CD8-positive, alpha-beta memory T cell (primary cell): ENCODE measurements at places on chromosomes 3 and 15.

- no peaks in the 10 kb centered on the region for H3K27me3 ChIP-seq
- H3K4me1 ChIP-seq = no peaks in the 10 kb centered on the region
- H3K36me3 ChIP-seq = no peaks in the 10 kb centered on the region
- DNase-seq = no peak
- no peak overlapping the region for H3K27ac ChIP-seq
Observed at GRCh38 chr3:142597906-142598305, 1.7 kb downstream of the PLS1 start.

DNA sequence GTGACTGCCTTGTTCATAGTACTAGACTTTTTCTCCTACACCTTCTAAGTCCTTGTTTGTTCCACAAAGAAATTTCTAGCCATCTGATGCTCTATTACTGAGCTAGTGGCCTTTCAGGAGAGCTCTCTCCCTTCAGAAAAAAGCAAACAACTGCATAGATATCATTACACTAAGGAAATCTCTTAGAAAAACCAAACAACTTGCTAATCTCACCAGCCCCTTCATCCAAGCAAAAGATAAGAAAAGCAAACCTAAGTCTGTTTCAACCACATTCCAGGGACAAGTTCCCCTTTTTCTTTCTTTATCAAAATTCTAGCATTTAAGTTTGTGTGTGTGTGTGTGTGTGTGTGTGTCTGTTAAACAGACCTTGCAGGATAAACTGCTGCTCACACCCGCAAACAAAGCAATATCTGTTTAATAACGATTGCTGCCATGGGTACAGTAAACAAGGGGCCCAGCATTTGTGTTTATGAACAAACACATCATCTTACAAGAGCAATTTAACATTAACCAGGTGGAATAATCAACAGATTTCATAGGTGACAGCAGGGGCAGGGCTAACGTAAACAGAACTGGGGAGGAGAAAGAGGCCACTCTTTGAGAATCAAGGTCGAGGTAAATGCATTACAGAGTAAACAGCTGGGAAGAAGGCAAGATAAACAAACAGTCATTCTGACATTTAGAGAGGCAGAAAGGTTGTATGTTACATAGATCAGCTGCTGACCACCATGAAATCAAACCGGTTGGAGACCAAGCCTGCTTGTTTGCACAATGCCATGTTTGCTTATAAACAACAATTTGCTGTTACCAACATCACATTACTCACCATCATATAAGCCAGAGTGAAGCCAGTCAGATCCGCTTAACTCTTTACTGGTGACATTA lies 375.1 kb downstream of the FOXP1 start:
- H3K27ac ChIP-seq = no peak overlapping the region
- peaks cover 45% of the 10 kb centered on the region for H3K4me1 ChIP-seq
- no peak for DNase-seq
- H3K27me3 ChIP-seq = no peaks in the 10 kb centered on the region

DNA sequence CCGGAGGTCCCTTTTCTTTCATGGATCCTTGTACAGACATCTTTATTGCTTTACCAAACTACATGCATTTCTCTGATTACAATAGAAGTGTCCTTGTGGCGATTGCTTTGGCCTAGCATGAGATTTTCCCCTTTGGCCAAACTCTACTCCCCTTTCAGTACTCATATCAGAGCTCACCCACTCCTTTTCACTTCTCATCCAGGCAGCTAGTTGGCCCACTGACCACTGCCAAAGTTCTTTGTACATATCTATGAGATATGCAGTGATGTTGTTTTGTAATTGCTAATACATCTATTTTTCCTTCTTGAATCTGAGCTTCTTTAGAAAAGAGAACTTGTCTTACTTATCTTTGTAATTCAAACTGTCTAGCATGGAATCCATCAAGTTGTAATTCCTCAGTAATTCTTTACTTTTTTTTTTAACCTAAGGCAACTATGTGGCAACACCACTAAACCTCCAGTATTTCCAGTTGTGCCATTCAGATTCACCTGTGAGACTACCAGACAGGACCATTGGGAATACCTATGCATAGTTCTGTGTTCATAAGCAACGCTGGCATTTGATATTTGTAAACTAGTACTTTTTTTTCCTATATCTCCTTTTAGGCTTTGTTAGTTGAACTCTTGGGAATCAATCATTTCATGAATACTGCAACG lies 39.2 kb downstream of the AADACL2 start:
- no peaks in the 10 kb centered on the region for H3K4me1 ChIP-seq
- H3K27me3 ChIP-seq = no peaks in the 10 kb centered on the region
- H3K27ac ChIP-seq = no peak overlapping the region
- DNase-seq = no peak
- no peaks in the 10 kb centered on the region for H3K36me3 ChIP-seq

DNA sequence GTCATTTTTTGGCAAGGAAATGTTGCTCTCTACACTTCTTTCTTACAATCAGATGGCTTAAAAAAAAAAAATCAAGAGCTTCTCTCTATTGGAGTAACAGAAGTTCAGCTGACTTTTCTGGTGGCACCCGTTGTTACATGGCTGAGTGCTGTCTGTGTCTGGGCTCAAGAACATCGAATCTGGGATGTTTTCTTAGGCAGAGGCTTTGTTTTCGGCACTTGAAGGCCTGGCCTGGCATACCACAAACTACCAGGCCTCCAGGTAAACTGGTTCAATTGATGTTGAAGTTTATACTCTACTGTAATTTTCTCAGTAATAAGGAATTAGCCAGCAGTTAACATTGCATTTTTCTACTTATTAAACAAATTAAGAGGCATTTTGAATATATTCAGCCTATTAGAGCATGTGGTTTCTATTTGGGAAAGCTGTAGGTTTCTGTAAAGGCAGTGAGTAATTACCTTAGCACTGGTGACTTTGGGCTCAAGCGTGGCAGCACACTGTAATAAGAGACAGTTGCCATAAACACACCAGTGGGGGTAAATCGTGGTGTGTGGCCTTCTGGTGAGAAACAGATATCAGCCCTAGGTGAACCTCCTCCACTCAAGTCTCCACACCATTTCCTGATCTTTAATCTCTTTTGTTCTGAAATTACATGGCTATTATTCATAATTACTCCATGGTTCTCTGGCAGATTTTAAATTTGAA lies 544.7 kb downstream of the MECOM start:
- H3K36me3 ChIP-seq = no peaks in the 10 kb centered on the region
- no peak for DNase-seq
- no peak overlapping the region for H3K27ac ChIP-seq
- no peaks in the 10 kb centered on the region for H3K27me3 ChIP-seq

DNA sequence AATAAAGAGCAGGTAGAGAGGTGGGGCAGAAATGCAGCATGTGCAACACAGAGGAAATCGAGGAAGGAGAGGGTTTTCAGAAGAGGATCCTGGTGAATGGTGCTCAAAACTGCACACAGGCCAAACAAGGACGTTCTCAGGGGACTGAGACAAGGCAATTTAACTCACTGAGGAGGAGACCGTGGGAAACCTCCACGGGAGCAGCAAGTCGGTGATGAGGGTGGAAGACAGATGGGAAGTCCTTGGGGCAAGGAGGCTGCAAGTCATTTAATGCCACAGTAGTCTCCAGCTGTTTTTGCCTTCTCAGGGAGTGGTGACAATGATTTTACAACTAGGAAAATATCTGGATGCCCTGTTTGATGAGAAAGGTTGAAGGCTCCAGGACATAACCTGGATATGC lies 11.5 kb upstream of the PDIA5 start:
- H3K4me3 ChIP-seq = no peak overlapping the region
- no peaks in the 10 kb centered on the region for H3K4me1 ChIP-seq
- DNase-seq = no peak
- H3K27ac ChIP-seq = no peak overlapping the region
- H3K36me3 ChIP-seq = no peaks in the 10 kb centered on the region
